Inflammatory macrophage treated with lipopolysaccharide for 1 hour (primary cell): ENCODE measurements at places on chromosomes 16 and 17.

GRCh38 chr16:52592778-52593177 lies 45.8 kb upstream of the TOX3 start:
- DNase-seq = no peak

DNA sequence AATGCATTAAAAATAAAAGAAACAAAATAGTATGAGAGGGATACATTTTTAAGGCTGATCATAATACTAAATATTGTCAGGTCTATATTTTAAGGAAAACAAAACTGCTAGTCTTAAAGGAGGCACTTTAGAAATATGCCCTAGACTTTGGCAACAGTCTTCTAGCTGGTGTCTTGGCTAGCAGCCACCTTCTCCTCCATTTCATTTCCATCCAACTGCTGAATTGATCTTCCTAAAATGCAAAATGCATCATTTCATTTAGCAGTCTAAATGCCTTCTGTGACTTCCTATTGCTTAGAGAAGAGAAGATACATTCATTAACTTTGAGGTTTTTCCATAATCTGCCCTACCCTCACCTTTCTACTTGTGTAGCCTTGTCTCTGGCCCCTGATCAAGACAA lies 1404.1 kb downstream of the CDH11 start:
- no peak for DNase-seq

- no peak for DNase-seq
These were observed 112.8 kb downstream of the CLEC16A start for GRCh38 chr16:11056993-11057649.

- no peak for DNase-seq
These were observed 957.6 kb upstream of the SOX9 start for GRCh38 chr17:71163121-71163812.

- no peak for DNase-seq
These were observed 9.0 kb upstream of the SPATA32 start for GRCh38 chr17:45270828-45271418.

DNA sequence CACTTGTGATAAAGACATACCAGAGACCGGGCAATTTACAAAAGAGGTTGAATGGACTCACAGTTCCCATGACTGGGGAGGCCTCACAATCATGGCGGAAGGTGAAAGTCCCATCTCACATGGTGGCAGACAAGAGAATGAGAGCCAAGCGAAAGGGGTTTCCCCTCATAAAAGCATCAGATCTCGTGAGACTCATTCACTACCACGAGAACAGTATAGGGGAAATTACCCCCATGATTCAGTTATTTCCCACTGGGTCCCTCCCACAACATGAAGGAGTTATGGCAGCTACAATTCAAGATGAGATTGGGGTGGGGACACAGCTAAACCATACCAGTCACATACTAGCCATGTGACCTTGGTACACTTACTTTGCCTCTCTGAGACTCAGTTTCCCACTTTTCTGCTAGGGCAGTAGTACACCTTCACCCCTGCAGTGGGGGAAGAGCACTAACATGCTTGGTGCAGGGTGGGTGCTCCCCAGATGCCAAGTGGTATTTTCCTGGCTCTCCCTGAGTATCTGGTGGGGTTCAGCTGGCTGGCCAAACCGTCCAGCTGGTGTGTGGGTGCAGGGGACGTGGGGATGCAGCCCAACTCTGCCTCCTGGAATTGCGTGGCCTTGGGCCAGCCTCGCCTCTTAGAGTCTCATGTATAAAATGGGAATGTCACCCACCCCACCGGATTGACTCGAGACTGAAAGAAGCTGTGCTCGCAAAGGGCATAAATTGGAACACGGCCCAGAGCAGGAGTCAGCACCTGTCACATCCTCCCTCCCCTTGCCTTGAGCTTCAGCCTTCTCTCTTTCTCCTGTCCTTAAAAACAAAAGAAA lies 364.1 kb downstream of the CPPED1 start:
- peak; percentile 64 for DNase-seq

DNA sequence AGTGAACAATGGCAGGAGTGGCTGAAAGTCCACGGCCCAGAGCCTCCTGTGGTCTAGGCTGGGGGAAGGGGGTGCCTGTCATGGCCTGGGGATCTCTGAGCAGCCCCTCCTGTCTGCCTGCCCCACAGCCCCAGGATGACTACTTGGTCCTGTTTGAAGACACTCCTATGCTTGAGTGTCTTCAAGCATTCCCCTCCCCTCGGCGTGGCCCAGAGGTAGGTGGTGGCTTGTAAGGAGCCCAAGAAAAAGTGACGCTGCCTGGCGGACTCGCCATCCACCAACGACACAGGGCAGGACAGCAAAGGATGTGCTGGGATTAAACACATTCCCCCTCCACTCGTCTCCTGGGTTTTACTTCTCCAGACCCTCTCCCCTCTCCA lies 5.7 kb downstream of the SULT1A1 start:
- DNase-seq = no peak

DNA sequence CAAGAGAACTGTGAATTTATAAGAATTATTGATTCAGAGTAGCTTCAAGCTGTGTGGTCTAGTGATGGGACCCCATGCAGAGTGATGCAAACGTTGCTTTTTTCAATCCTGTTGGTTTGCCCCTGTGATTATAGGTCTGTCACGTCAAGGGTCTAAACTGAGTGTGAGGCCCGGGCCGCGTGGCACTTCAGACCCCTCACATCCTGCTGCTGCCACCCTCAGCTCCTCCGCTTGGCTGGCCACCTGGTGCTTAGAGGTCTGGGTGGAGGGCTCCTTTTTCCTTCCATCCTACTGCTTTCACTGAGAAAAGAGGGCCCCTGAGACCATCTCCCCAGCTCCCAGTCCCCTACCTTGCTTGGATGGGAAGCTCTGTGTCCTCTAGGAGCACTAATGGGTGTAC lies 12.0 kb downstream of the MYL4 start:
- no peak for DNase-seq

- no peak for DNase-seq
These were observed 13.9 kb upstream of the CLEC18C start for GRCh38 chr16:70159355-70160348.

DNA sequence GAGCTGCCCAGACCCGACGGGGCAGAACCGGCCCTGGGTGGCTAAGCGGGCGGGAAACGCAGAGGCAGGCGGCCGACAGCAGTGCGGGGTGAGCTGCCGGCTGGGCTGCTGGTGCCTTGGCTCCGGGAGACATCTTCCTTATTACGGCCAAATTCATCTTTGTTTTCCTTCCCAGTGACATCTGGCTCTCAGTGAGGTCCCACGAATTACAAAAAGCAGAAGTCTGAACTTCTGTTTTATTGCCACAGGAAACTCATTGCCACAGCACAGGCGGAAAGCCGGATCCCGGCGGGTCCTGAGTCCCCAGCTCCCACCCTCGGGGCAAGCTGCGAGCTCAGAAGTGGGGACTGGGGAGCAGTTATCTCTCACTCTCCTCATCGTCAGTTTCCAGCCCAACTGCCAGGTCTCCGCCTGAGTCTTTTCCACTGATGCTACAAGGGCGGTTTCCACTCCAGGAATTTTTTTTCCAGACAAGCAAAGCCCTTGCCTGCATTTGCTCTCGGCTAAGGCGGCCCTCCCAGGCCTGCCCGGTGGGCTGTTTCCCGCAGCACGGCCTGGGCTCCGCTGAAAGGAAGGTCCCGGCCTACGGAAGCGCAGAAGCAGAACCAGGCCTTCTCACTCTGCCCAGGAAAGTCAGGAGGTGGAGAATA lies 40.3 kb downstream of the CBFA2T3 start:
- DNase-seq = peak; percentile 73

- DNase-seq = no peak
These were observed 896.8 kb downstream of the CDH11 start for GRCh38 chr16:64225036-64225435.

- DNase-seq = no peak
These were observed 84.4 kb upstream of the NUDT7 start for GRCh38 chr16:77637940-77638339.

GRCh38 chr17:6393351-6393952 lies 41.5 kb downstream of the AIPL1 start:
- no peak for DNase-seq

- DNase-seq = no peak
These were observed 83.2 kb downstream of the GRIN2A start for GRCh38 chr16:10098991-10099390.

GRCh38 chr16:88920618-88921590 lies 54.4 kb upstream of the PABPN1L start:
- DNase-seq = peak; percentile 82

- no peak for DNase-seq
These were observed 19.1 kb downstream of the CUEDC1 start for GRCh38 chr17:57935833-57936807.

DNA sequence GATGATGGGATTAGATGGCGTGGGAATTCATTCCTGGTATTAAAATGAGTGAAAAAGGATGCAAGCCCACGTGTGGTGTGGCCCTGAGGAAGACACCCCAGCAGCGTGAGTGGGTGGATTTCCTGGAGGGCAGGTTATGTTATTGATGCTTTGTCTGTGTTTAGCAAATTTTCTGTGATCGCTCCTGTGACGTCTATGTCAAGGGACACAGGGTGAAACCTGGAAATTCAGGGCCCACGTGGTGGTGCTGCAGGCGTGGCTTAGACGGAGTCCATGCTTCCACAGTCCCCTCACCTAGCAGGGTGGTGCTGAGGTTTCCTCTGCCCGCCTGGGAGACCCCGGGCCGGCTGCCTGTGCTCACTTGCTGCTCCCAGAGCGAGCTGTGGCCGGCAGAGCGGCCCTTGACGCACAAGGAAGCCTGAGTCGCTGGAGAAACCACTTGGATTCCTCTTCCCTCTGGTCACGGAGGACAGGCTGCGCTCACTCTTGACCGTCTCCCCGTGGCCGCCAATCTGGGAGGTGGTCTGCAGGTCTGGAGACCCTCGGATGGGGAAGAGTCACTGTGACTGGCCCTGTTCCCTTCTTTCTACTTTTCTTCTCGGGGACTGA lies 23.4 kb downstream of the BAIAP2 start:
- no peak for DNase-seq

GRCh38 chr17:3043737-3044365 lies 19.6 kb downstream of the OR1D5 start:
- DNase-seq = peak; percentile 21

DNA sequence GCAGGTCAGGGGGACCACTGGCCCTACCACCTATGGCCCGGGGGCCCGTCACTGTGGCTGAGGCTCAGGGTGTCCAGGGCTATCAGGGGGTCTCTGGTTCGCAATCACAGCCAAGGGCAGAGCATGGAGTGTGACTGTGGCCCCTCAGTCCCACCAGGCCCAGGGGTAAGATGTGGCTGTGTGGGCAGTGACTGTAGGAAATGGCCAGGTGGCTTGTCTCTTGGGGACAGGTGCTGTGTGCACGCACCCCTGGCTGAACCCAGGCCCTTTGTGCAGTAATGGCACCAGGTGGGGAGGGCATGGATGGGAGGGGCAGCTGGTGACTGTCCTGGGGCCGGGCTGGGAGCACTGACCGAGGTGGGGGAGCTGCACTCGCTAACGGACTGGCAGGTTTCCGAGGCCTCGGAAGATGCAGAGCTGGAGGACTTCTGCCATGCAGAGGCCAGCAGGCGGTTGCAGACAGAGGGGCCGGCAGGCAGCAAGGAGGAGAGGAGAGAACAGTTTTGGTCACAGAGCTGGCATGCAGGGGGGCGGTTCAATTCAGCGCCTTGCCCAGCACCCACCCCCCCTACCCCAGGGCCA lies 18.8 kb downstream of the IL34 start:
- DNase-seq = no peak

DNA sequence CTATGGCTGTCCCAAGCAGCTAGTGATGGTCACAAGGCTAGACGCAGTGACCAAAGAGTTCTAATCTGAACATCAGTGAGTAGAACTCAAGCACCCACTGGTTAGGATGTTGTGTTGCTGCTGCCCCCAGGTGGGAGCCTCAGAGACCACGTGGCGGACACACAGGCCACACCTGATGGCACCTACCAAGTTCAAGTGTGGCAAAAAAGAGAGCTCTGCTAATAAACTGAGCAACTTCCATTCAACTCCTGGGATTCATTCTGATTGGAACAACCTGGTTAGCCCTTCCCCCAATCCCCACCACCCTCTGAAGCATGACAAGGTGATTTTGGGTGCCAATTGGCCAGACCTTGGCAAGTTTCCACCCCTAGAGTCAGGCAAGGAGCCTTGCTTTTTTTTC lies 3.5 kb upstream of the LCMT1 start:
- no peak for DNase-seq

- no peak for DNase-seq
These were observed 711.1 kb upstream of the SOX9 start for GRCh38 chr17:71409712-71410111.

DNA sequence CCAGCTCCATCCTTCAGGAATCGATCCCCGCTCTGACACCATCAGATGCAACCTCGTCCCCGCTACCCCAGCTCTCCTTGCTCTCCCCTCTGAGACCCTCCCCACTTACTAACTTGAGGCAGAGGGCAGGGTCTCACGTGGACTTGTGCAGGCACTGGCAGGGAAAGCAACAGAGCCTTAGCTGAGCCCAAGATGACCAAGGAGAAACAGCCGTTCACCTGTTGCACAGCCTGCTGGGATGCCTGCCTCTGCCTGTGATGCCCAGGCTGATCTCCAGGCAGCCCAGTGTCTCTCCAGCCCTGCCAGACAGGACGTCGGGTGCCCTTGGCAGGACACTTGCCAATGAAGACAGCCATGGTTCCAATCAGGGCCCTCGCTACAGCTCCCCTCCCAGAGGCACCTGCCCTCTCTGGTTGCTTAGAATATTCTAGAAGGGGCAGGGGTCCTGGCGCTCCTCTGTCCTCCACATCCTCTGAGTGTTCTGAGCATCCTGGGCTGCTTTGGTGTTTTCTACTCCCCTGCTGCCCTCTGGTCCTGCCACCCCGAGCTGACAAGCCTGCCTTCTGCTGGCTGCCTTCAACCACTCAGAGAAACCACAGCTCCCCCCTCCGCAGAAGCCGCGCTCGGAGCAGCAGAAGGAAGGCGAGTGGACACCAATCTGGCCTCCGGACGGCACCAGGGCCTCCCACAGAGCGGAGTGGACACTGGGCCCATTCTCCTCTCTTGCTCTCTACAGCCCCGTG lies 6.7 kb downstream of the CEP295NL start:
- DNase-seq = no peak

DNA sequence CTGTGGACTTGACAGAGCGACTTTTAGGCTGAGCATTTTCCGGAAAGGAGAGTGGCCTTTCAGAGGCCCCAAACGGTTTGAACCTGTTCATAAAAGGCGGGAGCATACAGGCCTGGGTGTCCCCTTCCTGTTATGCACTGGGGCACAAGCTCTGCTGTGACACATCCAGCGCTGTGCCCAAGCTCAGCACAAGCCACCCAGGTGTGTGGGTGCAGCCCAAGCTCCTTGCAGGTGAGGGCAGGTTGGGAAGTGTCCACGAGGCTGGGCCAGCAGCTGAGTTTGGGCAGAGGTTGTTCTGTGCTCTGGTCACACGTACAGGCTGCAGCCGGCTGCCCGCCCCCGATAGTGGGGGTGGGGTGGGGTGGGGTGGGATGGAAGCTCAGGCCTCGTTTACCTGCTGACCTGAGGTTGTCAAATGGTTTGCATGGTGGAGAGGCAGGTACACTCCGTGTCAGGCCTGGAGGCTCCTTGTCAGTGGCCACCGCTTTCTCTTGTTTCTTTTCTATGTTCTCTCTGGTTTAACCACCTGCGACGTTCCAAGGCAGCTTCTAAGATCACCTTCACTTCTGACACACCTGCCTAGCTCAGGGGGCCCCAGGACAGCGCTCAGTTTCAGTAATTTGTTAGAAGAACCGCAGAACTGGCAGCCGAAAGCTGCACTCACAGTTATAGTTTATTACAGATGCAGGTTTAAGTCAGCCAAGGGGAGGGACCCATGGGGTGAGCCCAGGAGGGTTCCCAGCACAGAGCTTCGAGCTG lies 194.7 kb upstream of the CIBAR2 start:
- no peak for DNase-seq
